ENCODE measurements at places on chromosomes 2 and 18. TPM values are rescaled to one million over a fixed set of nuclear protein-coding genes. Genes with fewer than 3 reads are reported as not detected.

The REG3G gene
- 0.87 TPM for total RNA-seq

The ANKRD53 gene
- total RNA-seq: not detected

The CNTNAP5 gene
- not detected for total RNA-seq

The CROCC2 gene
- total RNA-seq: 0.39 TPM

The PKP4 gene
- total RNA-seq: 32.7 TPM

The TTLL4 gene
- total RNA-seq: 35.2 TPM

The FAM136A gene
- total RNA-seq: 24.0 TPM

The KLHL14 gene
- 16.9 TPM for total RNA-seq

The NPAS2 gene
- 24.1 TPM for total RNA-seq

- peak overlapping the region; percentile 49 for H3K4me3 ChIP-seq
- no peaks in the 10 kb centered on the region for H3K4me1 ChIP-seq
- DNase-seq: no peak
- H3K27ac ChIP-seq: peak overlapping the region; percentile 89
- no peaks in the 10 kb centered on the region for H3K36me3 ChIP-seq
Measured at GRCh38 chr2:184596819-184597411, 1.4 kb upstream of the ZNF804A start.

GRCh38 chr2:27262379-27263286 lies at the start of gene SLC30A3:
SLC30A3 (minus strand) TSS chr2:27263047; CDS start chr2:27262906, 141 bp downstream.
- peak within 1 kb of the TSS; percentile 55 for H3K4me3 ChIP-seq
- peaks cover 38% of the 10 kb centered on the region for H3K4me1 ChIP-seq
- DNase-seq: peak; percentile 84
- peaks cover 86% of the 10 kb centered on the region for H3K27me3 ChIP-seq
- H3K27ac ChIP-seq: no peak within 1 kb of the TSS

DNA sequence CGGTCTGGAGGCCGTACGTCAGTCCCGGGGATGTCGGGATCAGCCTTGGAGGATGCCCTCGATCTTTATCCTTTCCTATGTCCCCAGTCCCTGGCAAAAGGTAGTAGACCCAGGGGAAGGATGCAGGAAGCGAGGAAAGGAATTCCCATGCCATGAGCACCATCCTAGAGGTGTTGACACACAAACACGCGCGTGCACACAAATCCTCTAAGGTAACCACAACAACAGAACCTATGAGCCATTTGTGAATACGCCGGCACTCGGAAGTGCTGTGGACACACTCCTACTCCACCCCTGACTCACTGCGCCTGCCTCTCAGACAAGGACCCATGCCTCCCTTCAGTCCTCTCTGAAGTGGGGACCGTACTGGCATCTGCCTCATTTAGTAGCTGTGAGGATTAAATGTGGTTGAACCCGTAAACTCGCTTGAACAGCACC lies 11.3 kb upstream of the MLPH start:
- H3K4me1 ChIP-seq: peaks cover 11% of the 10 kb centered on the region
- peak overlapping the region; percentile 55 for H3K4me3 ChIP-seq
- peaks cover 22% of the 10 kb centered on the region for H3K27me3 ChIP-seq
- no peaks in the 10 kb centered on the region for H3K36me3 ChIP-seq
- peak overlapping the region; percentile 86 for H3K27ac ChIP-seq

GRCh38 chr2:111917106-111917505 lies 18.7 kb downstream of the MERTK start:
- peaks cover 3% of the 10 kb centered on the region for H3K4me1 ChIP-seq
- DNase-seq: no peak
- H3K27ac ChIP-seq: no peak overlapping the region
- H3K27me3 ChIP-seq: no peaks in the 10 kb centered on the region

- no peaks in the 10 kb centered on the region for H3K4me1 ChIP-seq
- H3K27me3 ChIP-seq: no peaks in the 10 kb centered on the region
- no peak for DNase-seq
Measured at GRCh38 chr2:170292415-170292814, 114.5 kb downstream of the MYO3B start.

DNA sequence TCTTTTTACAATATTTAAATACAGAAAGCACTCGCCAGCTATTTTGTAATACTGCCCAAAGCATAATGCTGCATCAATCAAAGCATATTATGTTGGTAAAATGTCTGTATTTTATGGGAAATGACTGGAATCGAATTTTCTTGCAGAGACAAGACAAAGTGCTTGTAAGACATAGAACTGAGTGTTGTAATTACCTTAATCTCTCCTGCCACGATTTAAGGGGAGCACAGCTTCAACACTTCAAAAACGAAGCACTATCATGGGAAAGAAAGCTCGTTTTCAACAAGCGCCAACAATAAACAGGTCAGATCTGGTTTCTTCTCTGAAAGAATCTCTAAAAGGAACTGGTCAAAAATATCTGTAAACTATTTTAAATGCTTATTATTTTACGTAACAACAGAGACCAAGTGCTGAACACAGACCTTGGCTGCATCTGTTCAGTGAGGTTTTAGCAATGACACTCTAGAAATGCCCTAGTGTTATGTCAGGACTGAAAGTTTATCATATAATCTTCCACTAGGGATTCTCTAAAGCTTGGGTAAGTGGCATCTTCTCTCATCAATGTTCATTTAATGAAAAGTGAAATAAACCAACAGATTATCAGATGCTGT lies 19.0 kb downstream of the RND3 start:
- H3K27me3 ChIP-seq: no peaks in the 10 kb centered on the region
- no peak overlapping the region for H3K27ac ChIP-seq
- H3K36me3 ChIP-seq: no peaks in the 10 kb centered on the region
- H3K4me1 ChIP-seq: no peaks in the 10 kb centered on the region
- no peak for DNase-seq
- no peak overlapping the region for H3K4me3 ChIP-seq

DNA sequence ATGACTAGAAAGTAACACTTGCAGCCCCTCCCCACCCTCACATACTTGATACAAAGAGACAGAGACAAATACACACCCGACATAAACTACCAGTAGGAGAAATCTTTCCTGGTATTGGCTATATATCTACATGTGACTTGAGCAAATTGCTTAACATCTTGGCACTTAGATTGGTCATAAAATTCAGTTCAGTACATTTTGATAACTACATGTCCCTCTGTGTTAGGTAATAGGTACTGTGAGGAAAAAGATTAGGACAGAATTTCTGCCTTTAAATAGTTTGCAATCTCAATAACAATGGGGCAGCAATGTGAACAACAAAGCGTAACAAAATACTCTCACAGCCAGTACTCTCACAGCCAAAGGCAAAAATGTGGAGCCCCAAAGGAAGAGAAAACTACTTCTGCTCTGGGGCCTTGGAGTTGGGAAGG lies 670.0 kb upstream of the ACVR2A start:
- no peaks in the 10 kb centered on the region for H3K27me3 ChIP-seq
- H3K36me3 ChIP-seq: no peaks in the 10 kb centered on the region
- H3K27ac ChIP-seq: no peak overlapping the region
- no peaks in the 10 kb centered on the region for H3K4me1 ChIP-seq
- DNase-seq: no peak

DNA sequence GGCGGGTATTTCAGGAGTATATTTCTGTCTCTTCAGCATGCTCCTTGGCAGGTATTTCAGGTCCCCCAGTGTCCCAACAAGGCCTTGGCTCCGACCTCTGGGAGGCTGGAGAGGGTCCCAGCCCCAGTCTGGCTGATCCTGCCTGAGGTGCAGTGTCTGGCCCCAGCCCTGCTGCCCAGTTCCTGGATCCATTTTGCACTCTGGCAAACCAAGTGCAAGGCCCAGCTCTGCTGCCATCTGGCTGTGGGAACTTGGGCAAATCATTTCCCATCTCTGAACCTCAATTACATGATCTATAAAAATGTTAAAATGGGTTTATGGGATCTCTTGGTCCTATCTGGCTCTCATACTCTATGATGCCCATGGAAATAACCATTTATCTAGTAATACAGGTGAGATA lies 63.6 kb downstream of the ZBTB7C start:
- no peak overlapping the region for H3K27ac ChIP-seq
- H3K27me3 ChIP-seq: no peaks in the 10 kb centered on the region

DNA sequence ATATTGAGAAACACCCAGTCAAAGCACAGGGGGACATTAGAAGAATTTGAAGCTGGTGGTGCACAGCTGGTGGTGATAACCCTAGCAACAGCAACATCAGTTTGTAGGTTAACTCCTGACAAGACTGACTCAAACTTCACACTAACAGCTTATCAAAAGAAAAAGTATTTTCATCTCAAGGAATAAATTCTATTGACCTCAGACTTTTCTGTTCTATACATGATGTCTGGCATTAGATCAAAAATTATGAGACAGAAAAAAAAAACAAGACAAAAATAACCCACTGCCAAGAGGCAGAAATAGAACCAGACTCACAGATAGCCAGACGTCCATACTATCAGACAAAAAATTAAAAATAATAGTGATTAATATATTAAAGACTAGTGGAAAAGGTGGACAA lies 126.1 kb downstream of the COL6A3 start:
- DNase-seq: no peak
- no peak overlapping the region for H3K27ac ChIP-seq
- H3K4me3 ChIP-seq: no peak overlapping the region

DNA sequence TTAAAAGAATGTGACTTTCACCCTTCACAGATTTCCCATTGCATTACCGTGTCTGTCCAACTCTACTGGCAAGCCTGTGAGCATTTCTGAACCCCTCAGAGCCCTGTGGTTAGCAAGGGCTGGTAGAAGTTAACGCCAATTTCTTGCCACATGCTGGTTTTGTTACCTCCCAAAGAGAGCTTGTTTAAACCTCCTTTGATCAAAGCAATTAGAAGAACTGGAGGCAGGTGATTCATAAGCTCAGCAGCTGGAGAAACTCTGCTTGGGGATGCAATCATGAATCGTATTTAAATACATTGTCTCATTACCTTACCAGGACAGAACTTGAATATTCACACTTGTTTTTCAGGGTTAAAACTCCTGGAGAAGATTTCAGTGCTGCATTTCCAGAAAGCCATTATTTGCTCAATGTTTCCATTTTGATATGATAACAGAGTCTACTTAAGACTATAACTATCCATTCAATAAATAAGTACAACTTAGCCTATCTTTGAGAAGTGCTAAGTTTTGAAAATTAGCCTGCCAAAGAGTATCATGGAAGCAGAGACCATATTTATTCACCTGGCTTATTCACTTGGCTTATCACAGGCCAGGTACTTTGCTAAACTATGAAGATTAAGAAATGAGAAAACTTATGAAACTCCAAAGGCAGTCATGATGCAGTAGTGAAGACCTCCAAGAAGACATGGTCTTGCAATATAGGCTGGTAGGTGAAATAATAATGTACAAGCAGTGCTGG lies 292.8 kb downstream of the INSIG2 start:
- H3K27me3 ChIP-seq: no peaks in the 10 kb centered on the region
- H3K4me3 ChIP-seq: no peak overlapping the region
- H3K4me1 ChIP-seq: no peaks in the 10 kb centered on the region
- no peak overlapping the region for H3K27ac ChIP-seq
- no peaks in the 10 kb centered on the region for H3K36me3 ChIP-seq

DNA sequence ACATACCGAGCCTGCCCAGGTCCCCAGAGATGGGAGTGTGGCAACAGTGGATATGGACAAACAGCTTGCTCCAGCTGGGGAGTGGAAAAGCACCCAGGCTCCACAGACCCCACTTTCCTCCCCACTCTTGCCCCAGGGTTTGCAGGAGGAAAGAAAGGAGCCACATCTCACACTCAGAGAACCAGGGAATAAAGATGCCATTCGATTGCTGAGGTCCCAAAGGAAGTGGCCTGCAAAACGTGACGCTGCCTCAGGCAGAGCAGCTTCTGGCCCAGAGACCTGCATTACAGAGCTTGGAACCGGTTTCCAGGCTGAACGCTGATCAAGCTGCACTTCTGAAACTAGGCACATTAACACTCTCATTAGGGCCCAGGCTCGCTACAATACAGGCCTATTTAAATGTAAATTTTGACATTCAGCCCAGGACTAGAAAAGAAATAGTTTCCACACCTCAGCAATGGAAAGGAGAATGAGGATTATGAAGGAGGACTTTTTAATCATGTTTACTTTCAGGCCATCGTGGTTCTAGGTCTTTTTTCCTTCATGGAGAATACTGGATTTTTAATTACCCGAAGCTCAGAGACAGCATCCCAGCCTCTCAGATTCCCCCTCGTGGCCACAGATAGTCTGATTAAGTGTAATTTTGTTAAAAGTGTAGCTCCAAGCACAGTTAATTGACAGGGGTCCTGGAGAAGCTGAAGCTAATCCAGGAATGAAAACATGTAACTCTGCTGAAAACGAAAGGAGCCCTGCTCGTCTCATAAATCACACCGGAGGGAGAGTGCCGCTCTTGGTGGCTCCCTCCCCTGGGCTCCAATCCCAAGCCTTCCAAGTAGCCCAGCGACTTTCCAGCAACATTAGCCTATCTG lies 221.3 kb upstream of the RAB6C start:
- H3K27me3 ChIP-seq: no peaks in the 10 kb centered on the region
- no peaks in the 10 kb centered on the region for H3K36me3 ChIP-seq

GRCh38 chr2:209388446-209389037 lies 35.3 kb upstream of the MAP2 start:
- no peak overlapping the region for H3K4me3 ChIP-seq
- H3K27me3 ChIP-seq: no peaks in the 10 kb centered on the region
- no peak overlapping the region for H3K27ac ChIP-seq
- no peak for DNase-seq
- no peaks in the 10 kb centered on the region for H3K4me1 ChIP-seq

DNA sequence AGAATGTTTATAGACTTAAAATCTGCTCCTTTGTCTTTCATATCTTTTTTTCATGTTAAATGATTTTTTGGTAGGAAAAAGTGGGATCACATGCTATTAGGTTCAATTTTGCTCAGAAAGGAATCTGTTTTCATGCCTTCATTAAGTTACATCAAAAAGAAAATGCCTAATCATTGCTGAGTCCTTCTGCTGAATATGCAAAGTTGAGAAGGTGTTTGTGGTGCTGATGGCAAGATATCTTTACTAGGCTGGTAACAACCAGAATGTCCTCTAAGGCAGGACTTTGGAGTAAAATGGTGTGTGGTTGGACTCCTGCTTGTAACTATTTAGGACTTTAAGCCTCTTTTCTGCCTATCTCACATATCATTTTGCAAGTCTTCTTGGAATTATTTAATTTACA lies 88.3 kb downstream of the TRIB2 start:
- H3K27ac ChIP-seq: no peak overlapping the region
- no peaks in the 10 kb centered on the region for H3K27me3 ChIP-seq
- no peak overlapping the region for H3K4me3 ChIP-seq
- DNase-seq: no peak
- peaks cover 8% of the 10 kb centered on the region for H3K4me1 ChIP-seq

- H3K27ac ChIP-seq: peak overlapping the region; percentile 15
- DNase-seq: no peak
- H3K4me3 ChIP-seq: no peak overlapping the region
- no peaks in the 10 kb centered on the region for H3K27me3 ChIP-seq
- peaks cover 10% of the 10 kb centered on the region for H3K4me1 ChIP-seq
Measured at GRCh38 chr18:58565021-58565420, 63.9 kb downstream of the ALPK2 start.

- H3K4me3 ChIP-seq: no peak overlapping the region
- DNase-seq: no peak
- H3K36me3 ChIP-seq: no peaks in the 10 kb centered on the region
- no peak overlapping the region for H3K27ac ChIP-seq
Measured at GRCh38 chr2:1701020-1701419, 43.3 kb downstream of the PXDN start.

Measured in spleen (tissue), 13 donors.